ENCODE measurements at places on chromosomes 1 and 21.

DNA sequence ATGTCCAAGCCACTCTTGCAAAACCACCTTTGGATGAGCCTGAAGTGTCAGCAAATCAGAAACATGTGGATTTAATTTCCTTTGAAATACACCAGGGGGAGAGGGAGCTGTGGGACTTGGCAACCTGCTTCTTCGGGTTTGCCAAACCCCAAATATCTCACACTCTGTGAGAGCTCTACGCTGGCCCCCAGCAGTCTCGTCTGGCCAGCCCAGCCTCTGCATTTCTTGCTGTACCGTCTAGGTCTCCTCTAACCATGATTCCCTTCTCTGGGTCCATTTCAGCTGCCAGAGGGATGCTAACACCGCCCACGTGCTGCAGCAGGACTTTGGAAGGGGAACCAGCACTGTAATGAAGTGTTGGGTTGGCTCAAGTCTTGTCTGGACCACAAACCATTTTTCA is 114.6 kb downstream of the MRPS6 start:
- DNase-seq = no peak

DNA sequence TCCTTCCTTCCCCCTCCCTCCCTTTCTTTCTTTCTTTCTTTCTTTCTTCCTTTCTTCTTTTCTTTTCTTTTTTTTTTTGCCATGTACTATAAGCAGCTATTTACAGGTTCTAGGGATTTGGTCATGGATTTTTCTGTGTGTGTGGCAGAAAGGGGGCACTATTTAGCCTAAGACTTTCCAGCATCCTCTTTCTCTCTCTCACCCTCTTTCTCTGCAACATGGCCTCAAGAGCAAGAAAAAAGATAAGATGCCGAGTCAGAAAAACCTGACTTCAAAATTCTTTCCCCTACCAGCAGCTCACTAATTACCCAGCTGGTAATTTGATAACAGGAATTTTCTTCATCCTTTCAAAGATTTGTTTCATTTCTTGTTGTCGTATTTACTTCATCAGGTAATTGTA is 458.3 kb upstream of the ADAMTS5 start:
- DNase-seq = no peak

DNA sequence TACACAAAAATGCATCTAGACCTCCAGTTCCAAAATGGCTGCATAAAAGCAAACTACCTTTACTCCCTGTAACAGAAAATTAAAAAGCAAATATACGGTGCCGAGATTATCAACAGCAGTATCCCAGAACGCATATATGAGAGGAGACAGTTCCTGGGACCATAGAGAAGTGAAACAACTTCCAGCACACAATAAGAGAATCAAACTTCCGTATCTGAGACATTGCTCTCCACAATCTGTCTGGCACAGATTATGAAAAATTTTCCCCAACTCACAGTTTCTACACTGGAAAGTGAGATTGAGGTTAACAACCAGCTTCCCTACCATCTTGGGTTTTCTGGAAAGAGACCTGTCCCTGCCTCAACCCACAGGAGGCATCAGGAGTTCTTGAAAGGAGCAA is 47.2 kb upstream of the ST6GALNAC3 start:
- no peak for DNase-seq

- peak; percentile 43 for DNase-seq
Observed at GRCh38 chr1:201361652-201362504, 15.6 kb downstream of the TNNT2 start.

GRCh38 chr1:102593276-102593675 is 515.0 kb downstream of the COL11A1 start:
- peak; percentile 78 for DNase-seq

DNA sequence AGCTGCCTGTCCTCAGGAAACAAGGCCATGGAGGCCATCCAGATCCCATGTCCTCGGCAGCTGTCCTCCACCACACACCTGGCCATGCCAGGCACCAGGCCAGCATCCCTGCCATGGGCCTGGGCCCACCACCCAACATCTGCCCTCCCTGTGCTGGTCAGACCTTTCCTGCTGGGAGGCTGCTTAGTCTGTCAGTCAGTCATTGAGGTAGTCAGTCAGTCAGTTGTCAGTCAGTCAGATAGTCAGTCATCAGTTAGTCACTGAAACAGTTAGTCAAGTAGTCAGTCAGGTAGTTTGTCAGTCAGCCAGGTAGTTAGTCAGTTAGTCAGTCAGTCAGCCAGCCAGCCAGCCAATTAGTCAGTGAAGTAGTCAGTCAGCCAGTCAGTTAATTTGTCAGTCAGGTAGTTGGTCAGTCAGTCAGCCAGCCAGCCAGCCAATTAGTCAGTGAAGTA is 17.2 kb downstream of the KRTAP10-1 start:
- DNase-seq = no peak

- DNase-seq = no peak
Observed at GRCh38 chr21:41869771-41870170, 9.4 kb downstream of the PRDM15 start.

DNA sequence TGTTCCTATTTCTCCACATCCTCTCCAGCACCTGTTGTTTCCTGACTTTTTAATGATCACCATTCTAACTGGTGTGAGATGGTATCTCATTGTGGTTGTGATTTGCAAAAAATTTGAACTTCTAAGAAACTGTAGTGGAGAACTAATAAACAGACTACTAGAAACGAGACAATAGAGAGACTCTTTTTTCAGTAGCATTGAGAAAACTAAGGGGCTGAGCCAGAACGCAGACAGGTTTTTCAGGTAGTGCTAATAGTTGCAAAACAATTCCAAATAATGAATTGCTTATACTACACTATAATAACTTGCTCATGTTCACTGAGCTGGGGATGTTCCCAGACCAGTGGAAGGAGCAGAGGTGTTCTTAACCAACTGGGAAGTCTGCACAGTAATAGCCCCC is 98.8 kb upstream of the DPH5 start:
- no peak for DNase-seq

- no peak for DNase-seq
Observed at GRCh38 chr21:29696937-29697336, 242.9 kb downstream of the GRIK1 start.

GRCh38 chr1:5477716-5478115 is 514.5 kb downstream of the NPHP4 start:
- no peak for DNase-seq

GRCh38 chr1:162699366-162699765 is 67.1 kb downstream of the DDR2 start:
- DNase-seq = no peak

DNA sequence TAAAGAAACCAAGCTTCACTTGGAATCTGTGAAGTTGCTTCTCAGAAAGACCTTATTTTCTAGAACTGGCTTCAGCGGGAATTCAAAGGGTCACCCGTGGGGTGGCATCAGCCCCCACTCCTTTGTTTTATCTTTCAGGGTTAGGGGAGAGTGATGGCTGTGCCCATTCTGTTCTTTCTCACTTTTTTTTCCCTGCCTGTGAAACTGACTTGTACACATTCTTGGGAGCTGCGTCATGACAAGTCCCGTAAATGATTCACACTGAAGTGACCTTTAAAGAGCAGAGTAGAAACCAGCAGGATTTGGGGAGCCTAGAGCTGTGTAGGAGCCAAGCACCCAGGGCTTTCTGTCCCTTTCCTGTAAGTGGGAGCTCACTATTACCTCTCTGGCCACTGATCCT is 43.8 kb downstream of the SLC44A3 start:
- peak; percentile 79 for DNase-seq

- no peak for DNase-seq
Observed at GRCh38 chr1:113293256-113293626, 97.1 kb upstream of the MAGI3 start.

GRCh38 chr1:84689514-84690396 is 506 bp downstream of the SSX2IP start:
- DNase-seq = no peak

DNA sequence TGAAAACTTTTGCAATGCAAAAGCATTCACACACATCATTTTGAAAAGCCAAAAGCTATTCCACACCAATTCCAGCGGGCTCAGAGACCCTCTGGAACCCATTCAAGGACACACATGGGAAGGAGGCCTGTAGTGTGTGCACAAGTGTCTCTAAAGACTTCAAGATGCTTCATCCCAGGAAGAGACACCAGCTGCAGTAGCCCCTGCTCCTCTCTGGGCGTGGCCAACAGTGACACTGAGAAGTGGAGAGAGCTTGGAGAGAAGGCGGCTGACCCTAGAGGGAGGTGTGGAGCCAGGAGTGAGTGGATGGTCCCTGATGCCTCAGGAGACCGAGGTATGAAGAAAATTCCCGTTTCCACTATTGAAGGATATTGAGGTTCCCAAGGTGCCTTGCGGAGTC is 14.9 kb upstream of the TNNI1 start:
- peak; percentile 22 for DNase-seq

- DNase-seq = no peak
Observed at GRCh38 chr1:117096951-117097408, 24.6 kb downstream of the TRIM45 start.

GRCh38 chr1:61102041-61102440 is 19.7 kb downstream of the NFIA start:
- no peak for DNase-seq

GRCh38 chr1:73205294-73205973 is 923.1 kb upstream of the NEGR1 start:
- no peak for DNase-seq

GRCh38 chr1:175183586-175183985 is 9.0 kb downstream of the KIAA0040 start:
- no peak for DNase-seq

DNA sequence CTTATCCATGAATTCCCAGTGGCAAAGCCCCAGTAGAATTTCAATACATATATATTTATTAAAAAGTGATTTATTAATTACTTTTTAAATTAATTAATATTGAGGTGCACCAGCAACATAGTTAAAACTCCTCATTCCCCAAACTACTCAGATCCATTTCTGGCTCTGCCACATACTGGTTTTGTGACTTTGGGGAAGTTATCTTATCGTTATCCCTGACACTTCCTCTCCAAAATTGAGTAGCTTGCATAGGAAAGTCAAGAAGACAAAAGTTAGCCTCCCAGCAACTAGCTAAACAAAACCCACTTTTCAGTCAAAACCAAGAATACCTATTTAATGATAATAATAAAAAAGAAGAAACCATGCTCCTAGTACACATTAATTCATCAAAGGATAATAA is 35.9 kb downstream of the TCP10L start:
- DNase-seq = no peak

DNA sequence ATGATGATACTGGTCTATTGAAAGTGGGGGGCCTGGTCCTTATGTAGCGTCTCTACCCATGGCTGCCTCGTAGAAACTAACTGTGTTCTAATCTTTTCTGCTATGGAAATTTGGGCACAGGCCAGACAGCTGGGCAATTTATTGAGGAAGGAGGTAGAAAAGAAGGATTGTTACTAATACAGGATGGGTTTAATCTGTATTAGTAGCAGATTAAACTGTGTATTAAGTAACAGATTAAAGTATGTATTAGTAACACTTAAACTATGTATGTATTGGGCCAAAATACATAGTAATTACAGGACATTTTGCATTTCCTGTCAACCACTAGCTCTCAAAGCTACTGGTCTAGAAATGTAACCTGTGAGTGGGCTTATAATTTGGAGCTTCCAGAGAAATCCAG is 142.0 kb downstream of the MAST2 start:
- DNase-seq = no peak

- DNase-seq = no peak
Observed at GRCh38 chr1:224368409-224368808, 11.7 kb downstream of the CNIH4 start.

- DNase-seq = no peak
Observed at GRCh38 chr1:42175314-42176054, 10.9 kb upstream of the GUCA2A start.

DNA sequence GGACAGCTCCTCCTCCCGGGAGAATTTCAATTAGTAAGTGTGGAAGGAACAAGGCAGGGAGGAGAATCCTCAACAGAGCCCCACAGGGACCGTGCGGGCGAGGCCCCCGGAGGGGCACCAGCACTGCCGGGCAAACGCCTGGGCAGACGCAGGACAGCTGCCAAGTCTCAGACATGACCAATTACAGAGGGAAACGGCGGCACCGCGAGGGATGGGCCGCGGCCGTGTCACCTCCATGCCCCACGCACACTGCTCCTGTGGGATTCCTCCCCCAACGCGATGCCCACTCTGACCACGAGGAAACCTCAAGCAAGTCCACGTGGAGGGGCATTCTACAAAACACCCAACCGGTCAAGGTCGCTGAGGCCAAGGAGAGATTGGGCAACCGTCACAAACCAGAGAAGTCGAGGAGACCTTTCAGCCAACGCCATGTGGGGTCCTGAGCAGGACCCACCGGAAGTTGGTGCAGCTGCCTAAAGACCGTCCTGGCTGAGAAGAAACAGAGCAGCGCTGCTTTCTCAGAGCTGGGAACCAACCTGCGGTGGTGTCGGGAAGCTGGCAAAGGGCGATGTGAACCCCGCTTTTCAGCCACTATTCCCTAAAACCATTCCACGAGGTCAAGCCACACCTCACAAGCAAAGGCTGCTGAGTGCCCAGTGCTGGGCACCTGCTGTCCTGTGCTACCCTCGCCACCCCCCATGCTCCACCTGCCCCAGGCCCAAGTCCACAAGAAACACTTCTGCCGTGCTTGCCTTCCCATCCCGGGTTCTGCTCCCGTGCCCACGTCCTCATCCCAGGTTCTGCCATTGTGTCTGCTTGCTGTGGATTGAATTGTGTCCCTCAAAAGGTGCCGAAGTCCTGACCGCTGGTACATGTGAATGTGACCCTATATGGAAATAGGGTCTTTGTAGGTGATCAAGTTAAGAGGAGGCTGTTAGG is 1.4 kb upstream of the KRTAP10-4 start:
- DNase-seq = no peak

DNA sequence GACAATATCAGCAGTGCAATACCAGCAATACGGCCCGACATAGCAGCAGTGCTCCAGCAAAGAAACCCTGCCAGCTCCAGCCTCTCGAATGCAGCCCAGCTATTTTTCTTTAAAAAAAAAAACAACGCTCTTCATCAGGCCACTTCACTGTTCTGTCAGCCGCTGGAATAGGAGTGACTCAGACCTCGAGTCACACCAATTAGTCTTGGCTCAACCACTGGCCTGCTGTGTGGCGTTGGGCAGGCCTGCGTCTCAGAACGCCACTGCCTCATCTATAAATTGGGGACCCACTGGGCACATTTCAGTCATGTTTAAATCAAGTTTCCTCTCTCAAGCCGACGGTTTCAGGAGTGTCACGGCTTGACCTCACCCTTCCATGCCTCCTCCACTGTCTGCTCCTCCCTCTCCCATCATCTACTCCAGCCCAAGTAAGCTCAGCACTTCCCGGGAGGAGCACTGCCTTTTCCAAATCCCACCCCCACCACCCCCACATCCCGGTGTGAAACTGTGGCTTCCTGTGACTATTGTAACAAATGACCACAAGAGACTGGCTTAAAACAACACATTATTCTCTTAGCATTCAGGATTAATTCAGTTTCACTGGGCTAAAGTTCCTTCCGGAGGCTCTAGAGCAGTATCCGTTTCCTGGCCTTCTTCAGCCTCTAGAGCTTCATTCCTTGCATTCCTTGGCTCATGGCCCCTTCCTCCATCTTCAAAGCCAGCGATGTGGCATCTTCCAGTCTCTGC is 71.9 kb upstream of the EFHD2 start:
- DNase-seq = peak; percentile 86

- no peak for DNase-seq
Observed at GRCh38 chr1:78281580-78281979, 209.2 kb upstream of the PTGFR start.

GRCh38 chr1:191427593-191427992 is 730.7 kb upstream of the RGS18 start:
- no peak for DNase-seq

- DNase-seq = no peak
Observed at GRCh38 chr1:21192284-21192683, 15.6 kb upstream of the EIF4G3 start.

GRCh38 chr1:197735461-197735860 is 39.8 kb downstream of the DENND1B start:
- no peak for DNase-seq

All from RCC 7860 (cell line).